HAP-1 (cell line): ENCODE measurements at places on chromosomes 7 and 10.

DNA sequence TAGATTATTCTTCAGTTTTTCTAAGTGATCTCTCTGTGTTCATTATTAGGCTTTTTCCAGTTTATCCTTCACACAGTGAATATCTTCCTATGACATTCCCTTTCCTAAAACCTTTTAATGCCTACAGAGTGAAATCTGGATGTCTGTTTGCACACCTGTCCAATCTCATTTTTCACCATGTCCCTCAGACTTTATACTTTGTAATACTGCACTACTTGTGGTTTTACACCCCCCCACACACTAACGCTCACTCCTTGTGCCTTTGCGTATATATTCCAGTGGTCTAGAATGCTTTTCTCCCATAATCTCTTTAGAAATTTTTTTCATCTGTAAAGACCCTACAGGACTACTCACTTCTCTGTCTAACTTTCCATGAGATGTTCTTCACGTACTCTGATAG, 98.2 kb downstream of the EXOC6 start:
- no peak for DNase-seq

- no peak for DNase-seq
These were observed 227.4 kb downstream of the TCERG1L start for GRCh38 chr10:131083915-131084790.

- no peak for DNase-seq
These were observed 6.5 kb downstream of the GDI2 start for GRCh38 chr10:5806745-5807144.

GRCh38 chr10:121303287-121303890, 294.9 kb downstream of the FGFR2 start:
- peak; percentile 67 for DNase-seq

DNA sequence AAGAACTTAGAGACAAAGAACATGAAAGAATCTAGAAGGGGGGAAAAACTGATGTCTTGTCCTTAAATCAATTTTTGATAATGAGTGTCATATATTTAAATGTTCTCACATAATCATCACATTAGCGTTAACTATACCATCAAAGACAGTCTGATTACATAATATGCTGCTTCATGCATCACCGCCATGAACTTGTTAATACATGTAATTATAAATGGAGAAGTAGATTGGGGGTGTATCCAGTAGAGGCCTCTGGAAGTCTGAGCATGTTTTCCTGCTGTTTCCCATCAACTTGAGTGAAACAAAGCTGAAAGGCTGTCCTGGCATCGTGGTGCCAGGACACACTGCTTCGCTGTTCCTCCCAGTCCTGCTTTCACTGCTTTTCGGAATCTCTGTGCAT, 48.2 kb downstream of the PRLHR start:
- no peak for DNase-seq

DNA sequence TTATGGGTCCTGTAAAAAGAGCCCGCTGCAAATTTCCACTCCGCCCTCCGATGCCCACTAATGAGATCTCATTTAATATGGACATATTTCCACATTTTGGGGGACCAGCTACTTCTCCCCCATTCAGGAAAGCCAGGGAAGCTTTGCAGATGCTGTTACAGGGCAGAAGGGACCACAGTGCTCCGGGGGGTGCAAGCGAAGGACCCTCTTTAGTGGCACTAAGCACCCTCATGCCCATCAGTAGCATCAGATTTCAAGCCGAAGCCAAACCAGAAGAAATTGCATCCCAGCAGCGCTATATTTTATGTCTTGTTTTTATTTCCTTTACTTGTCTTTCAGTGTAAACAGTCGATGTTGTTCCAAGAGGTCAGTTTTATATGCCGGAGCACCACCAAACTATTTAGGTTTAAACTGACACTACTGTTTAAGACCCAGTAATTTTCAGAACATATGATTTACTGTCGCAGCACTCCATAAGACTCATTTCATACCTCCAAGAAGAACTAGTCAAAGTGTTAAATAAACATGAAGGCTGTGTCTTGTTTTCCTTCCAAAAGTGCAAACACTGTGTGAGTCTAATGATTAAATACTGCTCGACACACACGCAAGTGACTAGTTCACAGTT, 122.2 kb upstream of the MGMT start:
- no peak for DNase-seq

DNA sequence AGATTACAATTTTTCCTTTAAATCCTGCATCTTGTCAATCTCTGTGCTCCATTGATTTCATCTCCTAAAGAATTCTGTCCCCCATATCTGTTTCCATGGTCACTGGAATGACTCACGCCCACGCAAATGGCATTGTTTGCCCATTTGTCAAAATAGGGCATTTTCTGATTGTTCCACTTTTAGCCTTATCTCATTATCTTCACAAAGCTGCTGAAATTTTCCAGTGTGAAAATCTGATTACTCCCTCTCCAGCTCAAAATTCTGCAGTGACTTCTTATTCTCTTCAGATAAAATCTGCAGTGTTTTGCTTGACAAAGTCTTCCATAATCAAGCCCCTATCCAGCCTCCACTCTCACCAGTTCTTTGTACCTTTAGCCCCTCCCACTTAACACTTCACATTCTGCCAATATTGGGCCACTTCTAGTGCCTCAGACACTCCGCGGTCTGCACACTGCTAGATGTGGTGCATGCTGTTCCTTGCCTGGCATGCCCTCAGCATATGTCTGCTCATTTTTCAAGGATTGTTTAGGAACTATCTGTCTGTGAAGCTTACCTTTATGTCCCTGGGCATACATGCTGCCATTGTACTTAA, 33.9 kb upstream of the CTTNBP2 start:
- DNase-seq, result peak; percentile 58

- no peak for DNase-seq
These were observed 78.7 kb downstream of the CXCL12 start for GRCh38 chr10:44306147-44306710.

- DNase-seq, result no peak
These were observed 147.9 kb upstream of the LYZL1 start for GRCh38 chr10:29140991-29141390.

- DNase-seq, result no peak
These were observed 138.1 kb downstream of the LRMDA start for GRCh38 chr10:75569506-75569905.

DNA sequence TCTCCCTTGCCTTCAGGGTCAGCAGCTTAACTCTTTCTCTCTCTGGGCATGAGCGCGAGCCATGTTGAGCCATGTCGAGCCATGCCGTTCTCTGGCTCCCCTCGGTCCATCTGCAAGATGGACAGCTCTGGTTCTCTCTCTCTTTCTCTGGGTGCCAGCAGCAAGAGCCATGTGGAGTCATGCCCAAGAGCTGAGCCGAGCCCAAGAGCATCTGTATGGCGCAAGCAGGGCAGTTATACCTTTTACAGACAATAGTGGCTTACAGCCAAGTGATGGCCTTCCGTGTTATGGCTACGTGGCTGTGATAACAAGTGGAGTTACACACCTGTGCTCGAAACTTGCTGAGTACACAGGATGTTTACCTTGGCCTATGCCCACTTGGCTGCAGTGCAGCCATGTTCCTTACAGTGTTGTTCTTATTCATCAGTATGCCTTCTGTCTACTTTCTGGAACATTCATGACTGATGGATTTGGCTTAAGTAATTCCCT, 327.7 kb downstream of the GLRX3 start:
- no peak for DNase-seq

GRCh38 chr7:118281196-118281595, 56.7 kb downstream of the ANKRD7 start:
- DNase-seq, result no peak
